ENCODE measurements at places on chromosomes 4 and X. TPM values are rescaled to one million over a fixed set of nuclear protein-coding genes. Genes with fewer than 3 reads are reported as not detected.

DNA sequence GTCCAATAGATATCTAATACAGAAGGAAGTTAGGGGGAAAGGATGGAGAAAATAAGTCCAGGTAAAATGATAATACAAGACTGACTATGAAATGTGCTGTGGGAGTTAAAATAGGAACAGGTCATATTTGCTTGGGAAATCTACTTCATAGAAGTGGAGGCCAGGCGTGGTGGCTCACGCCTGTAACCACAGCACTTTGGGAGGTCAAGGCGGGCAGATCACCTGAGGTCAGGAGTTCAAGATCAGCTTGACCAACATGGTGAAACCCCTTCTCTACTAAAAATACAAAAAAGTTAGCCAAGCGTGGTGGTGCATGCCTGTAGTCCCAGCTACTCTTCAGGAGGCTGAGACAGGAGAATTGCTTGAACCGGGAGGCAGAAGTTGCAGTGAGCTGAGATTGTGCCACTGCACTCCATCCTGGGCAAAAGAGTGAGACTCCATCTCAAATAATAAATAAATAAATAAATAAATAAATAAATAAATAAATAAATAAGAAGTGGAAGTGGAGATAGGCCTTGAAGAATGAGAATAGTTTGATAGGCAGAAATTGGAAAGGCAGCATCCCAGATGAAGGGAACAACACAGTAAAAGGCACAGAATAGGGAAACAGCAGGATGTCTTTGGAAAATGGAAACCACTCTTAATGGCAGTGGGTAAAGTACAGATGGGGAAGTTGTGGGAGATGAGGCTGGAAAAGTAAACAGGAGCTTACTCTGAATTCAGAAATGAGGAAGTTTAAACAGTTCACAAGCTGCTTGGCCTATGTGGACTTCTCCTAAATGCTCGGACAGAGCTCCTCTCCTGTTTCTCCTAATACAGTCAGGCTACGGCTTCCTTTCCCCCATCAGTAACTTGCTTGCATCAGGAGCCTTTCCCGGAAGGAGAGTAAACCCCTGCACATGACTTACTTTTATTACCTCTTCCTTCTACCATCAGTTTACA, 15.1 kb upstream of the GK start:
- no peak for DNase-seq

GRCh38 chr4:1770791-1771231, 22.3 kb upstream of the FGFR3 start:
- DNase-seq: no peak

- DNase-seq: no peak
These were observed 9.6 kb upstream of the CCDC149 start for GRCh38 chr4:24922416-24922815.

DNA sequence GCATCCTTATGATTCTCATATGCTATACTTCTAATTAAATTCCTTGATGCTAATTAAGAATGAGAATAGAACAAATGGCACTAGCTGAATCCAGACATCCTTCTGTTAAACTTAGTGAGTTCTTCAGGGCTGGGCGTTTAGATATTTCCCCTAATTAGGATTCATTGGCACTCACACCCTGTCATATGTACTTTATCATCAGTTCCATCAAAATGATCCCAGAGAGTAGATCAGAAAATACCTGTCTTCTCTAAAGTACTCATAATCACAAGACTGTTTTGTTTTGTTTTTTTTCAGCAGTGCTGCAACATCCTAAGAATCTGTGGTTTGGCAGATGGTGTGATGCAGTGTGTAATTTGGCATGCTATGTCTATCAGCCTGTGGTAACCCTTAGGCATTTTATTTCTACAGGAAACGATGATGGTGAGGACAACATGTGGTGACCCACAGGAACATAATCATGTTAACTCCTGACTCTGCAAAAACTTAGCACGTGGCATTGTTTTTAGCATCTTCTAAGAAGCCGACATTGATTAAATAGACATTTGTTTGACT, 2528.4 kb downstream of the ARAP2 start:
- peak; percentile 91 for DNase-seq

- DNase-seq: peak; percentile 56
These were observed 51.5 kb upstream of the TRPC3 start for GRCh38 chr4:122003335-122003734.

- no peak for DNase-seq
These were observed 107.0 kb downstream of the OR13H1 start for GRCh38 chrX:131650637-131651410.

DNA sequence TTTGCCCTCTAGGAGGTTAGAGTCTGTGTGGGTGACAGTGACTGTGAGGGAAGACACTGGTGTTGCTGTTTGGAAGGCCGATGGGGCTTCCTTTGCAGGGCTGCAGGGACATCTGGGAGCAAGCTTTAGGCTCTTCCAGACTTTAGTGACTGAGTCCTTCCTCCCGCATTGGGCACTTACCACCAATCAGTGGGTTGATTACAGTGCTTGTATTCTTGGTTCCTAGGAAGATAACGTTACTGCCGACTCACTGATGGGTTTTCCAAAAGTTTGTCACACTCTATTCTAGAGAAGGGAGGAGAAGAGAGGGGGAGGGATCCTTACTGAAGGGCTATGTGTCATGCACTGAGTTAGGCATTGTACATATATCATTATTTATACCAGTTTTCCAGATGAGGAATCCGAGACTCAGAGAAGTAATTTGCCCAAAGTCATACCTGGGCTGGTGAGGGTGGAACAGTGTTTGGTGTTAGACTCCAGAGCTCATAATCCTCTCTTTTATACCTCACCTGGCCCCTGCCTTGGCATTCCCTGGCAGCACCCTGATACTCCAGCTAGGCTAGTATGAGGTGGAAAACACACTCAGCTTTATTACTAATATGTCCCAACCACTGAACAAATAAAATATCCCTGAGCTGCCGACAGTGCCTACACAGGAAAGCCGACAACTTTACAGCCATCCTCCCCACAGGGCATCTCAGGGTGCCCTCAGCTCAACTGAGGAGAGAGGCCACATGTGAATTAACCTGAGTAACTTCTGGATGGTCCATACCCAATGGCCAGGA, 3.8 kb downstream of the CHST7 start:
- DNase-seq: no peak

- DNase-seq: peak; percentile 81
These were observed 26.0 kb downstream of the SMAD1 start for GRCh38 chr4:145507636-145508035.

GRCh38 chr4:43244688-43245382, 352.3 kb downstream of the GRXCR1 start:
- peak; percentile 8 for DNase-seq

DNA sequence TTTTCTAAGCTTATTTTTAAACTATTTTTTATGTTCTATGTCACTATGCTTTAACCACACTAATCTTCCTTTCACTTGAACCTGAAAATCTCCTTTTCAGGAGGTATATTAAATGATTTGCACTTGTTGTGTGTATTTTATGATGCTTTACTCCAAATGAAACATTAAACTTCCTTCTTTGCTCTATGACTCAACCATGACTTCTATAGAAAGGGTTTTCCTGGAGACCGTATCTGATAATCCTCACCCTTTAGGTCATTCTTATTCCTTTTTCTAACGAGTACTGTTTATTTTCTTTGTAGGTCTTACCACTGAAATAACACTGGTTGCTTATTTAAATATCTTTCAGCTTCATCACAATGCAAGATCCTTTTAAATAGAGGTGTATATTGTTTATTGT, 1163.2 kb downstream of the PCDH18 start:
- no peak for DNase-seq

- DNase-seq: no peak
These were observed 146.5 kb downstream of the RBM47 start for GRCh38 chr4:40482985-40483647.

- no peak for DNase-seq
These were observed 1114.5 kb upstream of the LCORL start for GRCh38 chr4:19135895-19136633.

- no peak for DNase-seq
These were observed 223.8 kb upstream of the BOD1L1 start for GRCh38 chr4:13851085-13851940.

- DNase-seq: no peak
These were observed 39.7 kb downstream of the PRSS12 start for GRCh38 chr4:118313098-118313497.

DNA sequence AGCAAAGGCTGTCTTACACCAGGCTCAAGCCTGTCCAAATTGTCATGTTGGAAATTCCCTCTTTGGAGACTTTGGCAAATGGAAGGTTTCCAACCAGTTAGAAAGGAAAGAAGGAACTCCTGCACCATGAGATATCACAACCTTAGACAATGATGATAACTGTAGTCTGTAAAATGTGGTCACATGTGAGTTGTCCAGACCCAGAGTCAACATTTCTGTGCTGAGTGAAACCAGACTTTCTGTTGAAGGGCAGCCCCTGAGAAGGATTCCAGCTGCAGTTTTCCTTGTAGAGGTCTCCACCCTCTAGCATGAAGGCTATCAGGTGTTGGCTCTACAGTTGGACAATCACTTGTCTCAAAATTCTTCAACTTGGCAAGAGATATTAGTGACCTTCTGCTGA, 82.4 kb downstream of the SOX3 start:
- no peak for DNase-seq

GRCh38 chr4:13322681-13323101, 161.4 kb downstream of the RAB28 start:
- peak; percentile 85 for DNase-seq

DNA sequence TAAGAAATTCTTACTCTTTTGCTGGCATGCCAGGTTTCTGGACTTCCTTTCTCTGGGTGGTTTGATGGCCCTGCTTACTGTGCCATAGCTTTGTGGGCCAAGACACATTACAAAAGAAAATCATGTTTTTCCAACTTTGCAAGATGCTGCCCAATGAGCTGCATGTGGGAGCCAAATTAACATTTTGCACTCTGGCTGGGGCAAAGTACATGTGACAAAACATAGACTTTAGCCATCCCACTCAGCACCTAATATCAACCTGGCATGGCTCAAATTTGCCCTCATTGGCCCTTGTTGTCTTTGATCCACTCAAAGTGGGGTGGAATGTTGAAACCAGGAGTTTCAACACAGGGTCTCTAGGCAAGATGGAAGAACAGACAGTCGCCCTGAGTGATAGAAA, 40.0 kb upstream of the DYNLT3 start:
- DNase-seq: no peak

DNA sequence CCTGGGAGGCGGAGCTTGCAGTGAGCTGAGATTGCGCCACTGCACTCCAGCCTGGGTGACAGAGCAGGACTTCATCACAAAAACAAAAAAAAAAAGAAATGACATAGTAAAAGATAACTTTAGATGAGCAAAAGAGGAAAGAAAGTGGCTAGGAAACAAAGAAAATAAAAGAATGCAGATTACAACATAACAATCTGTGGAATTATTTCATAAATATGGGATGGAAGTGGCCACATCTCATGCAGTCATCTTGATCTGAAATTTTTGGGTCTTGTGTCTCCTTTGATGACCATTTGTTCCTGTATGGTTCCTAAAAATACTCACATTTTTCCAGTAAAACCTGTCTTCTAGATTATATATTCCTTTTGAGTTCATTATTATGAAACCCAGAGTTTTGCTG, 271.4 kb downstream of the SPRY1 start:
- no peak for DNase-seq

- no peak for DNase-seq
These were observed 106.0 kb downstream of the TMEM144 start for GRCh38 chr4:158316264-158316663.

DNA sequence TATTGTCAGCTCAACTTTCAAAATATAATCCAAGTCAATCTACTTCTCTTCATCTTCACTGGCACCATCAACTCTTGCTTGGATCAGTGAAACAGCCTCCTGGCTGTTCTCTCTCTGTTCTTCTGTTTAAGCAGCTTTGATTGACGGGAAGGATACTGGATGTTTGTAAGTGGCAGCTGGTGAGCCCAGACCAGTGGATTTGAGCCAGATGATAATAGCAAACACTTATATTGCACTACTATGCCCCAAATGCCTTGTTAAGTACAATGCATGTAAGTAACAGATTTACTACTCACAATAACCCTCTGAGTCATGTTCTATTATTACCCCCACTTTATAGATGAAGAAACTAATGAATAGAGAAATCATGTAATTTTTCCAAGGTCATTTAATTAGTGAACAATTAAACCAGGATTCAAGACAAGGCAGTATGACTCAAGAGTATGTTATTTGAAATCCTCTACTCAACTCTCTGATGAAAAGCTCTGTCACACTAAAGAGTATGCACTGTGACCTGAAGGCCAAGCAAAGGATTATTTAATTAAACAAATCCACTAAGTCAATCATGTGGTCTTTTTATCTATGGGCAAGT, 44.8 kb downstream of the SPANXN3 start:
- DNase-seq: no peak

DNA sequence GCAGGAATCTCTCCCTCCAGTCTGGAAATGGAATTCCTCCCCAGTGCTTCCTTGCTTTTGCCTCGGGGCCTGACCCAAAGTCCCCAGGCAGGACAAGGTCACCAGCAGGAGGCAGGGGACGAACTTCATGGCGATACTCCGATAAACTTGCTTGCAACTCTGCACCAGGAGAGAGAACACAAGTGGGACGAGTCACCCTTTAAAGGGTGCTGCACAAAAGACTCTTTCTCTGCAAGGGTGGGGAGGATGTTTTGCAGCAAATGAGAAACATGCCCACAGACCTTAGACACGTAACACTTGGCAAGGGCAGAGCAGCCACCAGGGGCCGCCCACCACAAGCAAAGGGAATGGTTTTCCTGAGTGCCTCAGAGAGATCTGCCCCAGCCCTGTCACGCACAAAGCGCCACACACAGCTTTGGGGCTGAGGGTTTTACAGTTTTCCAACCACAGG, at the start of gene FGFBP2:
Gene FGFBP2, minus strand, starts transcription at position 175 of the 451 bp plus-strand sequence. Its CDS starts 46 bp downstream, at position 129.
- DNase-seq: peak; percentile 47

GRCh38 chrX:48911412-48912182, at the start of gene SLC35A2:
SLC35A2 (minus strand) TSS chrX:48911646; CDS start chrX:48911636, 10 bp downstream.
- peak; percentile 69 for DNase-seq

DNA sequence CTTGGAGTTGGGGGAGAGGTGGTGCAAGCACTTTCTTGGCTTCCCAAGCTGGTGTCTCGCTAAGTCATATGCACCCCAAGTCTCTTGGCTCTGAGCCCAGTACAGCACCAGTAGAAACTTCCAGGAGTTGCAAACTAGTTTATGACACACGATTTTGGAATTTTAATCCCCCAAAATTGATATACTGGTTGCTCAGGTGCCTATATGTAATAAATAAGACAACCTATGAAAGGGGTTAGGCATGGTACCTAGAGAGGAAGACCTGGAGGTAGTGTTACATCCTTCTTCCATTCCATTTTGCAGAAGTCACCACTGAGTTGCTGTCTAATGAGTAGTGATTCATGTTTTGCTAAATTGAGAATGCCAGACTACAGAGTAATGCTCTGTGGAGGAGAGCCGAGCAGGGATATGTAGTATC, 4.3 kb upstream of the SLC4A4 start:
- no peak for DNase-seq

The VCX3B gene
- not detected for total RNA-seq

The TACC3 gene
- 9.0 TPM for total RNA-seq

The PCSK1N gene
- total RNA-seq: not detected

The ANKRD50 gene
- total RNA-seq: 27.1 TPM

The OTC gene
- not detected for total RNA-seq

The SPINK2 gene
- not detected for total RNA-seq

The ADAM29 gene
- total RNA-seq: not detected

The DOK7 gene
- total RNA-seq: not detected

The STATH gene
- total RNA-seq: not detected

The ZDHHC15 gene
- total RNA-seq: under 0.01 TPM

The MXD4 gene
- 44.9 TPM for total RNA-seq
